ENCODE measurements at places on chromosomes 4 and X.

GRCh38 chrX:39605183-39605582 lies 492.6 kb downstream of the BCOR start:
- no peak for DNase-seq

- no peak for DNase-seq
Observed at GRCh38 chrX:72330131-72330530, 24.4 kb upstream of the CITED1 start.

DNA sequence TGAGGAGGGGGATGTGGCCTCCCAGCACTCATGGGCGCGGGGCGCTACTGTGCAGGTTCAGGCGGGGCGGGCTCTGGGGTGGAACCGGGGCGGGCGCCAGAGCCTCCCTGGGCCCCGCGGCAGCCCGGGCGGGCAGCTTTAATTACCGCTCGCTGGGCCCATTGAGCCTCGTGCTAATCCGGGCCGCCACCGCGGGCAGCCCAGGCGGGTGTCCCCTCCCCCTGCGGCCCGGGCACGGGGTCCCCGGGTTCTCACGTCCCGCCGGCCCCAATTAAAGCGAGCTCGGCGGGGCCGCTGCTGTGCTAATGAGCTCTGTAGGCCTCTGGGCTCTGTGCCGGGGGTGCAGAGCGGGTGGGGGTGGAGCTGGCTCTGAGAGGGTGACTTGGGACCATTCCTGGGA lies 22.8 kb upstream of the FGFR3 start:
- DNase-seq: no peak

GRCh38 chr4:7734651-7735260 lies 204.9 kb downstream of the AFAP1 start:
- no peak for DNase-seq

DNA sequence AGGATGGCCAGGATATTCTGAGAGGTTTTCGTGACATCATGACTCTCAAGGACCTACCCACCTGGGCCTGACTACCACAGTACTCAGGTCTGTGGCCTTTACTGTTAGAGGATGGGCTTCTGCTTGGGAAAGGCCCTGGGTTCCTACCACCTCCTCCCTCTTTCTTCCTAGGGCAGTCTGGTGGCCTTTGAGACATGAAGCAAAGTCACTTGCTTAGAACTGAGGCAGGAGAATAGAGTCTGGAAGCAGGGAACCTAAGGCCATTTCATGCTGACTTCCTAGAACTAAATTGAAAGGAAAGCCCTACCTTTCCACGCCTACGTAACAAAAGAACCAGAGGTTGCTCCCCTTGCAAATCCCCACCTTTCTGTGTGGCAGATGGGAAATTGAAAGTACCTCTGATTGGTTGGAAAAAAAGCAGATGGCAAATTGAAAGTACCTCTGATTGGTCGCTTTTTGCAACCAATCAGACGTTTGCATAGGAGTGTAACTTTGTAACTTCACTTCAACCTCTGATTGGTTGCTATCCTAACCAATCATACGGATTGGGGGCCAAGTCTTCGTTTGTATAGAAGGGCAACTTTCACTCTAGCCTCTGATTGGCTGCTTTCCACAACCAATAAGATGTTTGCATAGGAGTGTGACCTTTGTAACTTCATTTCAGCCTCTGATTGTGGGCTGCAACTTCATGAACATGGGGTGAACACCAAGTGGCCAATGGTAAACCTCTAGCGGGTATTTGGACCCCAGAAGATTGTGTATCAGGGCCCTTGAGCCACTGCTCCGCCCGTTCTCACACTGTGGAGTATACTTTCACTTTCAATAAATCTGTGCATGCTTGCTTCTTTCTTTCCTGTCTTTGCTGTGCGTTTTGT lies 9.9 kb upstream of the AKAP14 start:
- DNase-seq: no peak

- no peak for DNase-seq
Observed at GRCh38 chr4:152166567-152166966, 369.3 kb downstream of the FBXW7 start.

DNA sequence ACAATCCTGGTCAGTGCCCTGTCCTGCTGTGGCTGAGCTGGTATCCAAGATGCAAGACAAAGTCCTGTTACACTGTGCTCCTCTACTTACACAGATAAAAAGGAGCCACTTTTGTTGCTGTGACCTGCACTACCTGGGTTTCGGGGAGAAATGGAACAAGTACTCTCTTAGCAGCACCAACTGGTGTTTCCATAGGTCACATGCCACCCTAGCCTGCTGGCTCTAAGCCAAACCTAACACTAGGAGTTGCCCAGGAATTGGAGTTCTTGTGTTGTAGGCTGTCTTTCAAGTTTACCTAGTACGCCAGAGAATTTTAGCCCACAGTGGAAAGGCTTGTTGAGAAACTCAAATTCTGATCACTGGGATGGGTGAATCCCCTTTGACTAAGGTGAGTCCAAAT lies 727.4 kb downstream of the FAM133A start:
- no peak for DNase-seq

DNA sequence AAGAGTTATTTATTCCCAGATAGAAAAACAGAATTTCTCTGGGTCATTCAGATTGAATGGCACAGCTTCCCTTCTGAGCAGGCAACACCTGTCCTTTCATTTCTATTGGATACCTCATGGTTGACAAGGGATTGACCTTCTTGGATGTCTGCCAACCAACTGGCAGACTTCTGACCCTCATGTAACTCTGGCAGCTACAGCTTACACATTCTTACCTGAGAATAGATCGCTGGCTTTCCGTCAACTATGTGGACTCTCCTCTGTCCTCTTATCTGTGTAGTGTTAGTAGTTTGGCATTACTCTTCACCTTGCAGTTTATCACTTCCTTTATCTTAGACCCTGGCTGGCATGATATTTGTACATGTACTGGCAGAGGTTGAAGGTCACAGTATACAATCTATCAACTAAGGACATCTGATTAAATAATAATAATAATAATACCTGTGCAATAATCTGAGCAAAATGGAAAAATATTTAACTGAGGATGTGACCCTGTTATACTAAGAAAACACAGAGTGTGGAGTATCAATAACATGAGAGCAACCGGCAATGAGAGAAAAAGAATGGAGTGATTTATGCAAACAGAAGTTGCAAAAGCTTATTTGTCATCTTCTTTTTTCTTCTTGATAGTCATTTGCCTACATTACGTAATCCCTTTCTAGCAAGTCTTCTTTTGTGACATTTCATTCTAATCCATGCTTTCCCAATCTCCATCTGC lies 1118.2 kb downstream of the ARAP2 start:
- DNase-seq: no peak

DNA sequence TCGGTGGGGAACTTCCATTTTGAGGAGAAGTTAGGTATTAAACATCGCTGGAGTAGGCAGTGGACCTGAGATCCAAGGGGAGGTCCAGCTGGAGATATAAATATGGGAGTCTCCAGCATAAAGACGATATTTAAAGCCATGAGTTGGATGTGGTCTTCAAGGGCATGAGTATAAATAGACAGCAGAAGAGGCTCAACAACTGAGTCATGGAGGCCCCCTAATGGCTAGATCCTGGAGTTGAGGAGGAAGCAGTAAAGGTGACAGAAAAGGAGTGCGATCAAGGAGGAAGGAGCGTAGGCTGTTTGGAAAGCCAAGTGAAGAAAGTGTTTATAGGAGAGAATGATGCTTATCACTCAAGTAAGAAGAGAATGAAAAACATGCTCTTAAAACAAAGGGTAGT lies 18.1 kb upstream of the APBB2 start:
- DNase-seq: no peak

DNA sequence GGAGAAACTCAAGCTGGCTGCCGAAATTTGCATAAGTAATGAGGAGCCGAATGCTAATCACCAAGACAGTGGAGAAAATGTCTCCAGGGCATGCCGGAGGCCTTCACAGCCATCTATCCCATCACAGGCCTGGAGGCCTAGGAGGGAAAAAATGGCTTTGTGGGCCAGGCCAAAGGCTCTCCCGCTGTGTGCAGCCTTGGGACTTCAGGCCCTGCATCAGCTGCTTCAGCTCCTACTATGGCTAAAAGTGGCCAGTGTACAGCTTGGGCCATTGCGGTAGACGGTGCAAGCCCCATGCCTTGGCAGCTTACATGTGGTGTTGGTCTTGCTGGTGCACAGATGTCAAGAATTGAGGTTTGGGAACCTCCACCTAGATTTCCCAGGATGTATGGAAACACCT lies 162.6 kb upstream of the FAM47A start:
- no peak for DNase-seq

DNA sequence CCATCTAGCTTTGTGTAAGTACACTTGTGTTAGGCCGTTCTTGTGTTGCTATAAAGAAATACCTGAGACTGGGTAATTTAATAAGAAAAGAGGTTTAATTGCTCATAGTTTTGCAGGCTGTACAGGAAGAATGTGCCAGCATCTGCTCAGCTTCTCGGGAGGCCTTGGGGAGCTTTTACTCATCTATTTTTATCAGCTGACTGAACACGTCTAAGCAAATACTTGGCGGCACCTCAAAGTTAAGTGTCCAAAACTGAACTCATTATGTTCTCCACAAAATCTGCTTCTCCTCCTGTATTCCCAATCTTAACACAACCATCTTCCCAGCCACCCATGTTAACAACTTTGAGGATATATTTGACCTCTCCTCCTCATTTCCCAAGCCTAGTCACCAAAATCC lies 42.4 kb upstream of the GATB start:
- no peak for DNase-seq

DNA sequence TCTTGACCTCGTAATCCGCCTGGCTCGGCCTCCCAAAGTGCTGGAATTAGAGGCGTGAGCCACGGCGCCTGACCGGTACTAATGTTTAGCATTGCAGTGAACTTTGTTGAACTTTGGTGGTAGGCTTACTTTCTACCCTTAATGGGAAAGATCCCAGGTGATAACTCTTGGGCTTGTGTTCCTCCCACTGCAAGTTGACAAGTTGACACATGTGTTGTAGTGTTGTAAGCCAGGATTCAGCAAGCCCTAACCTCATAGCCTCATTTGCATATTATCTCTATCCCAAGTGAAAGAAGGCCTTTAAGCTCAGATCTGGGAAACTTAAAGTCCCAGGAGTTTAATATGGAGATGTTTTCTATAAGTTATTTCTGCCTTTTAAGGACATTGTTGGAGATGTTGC lies 80.0 kb upstream of the CLCN4 start:
- no peak for DNase-seq

GRCh38 chr4:53917729-53918128 lies 146.7 kb downstream of the CHIC2 start:
- no peak for DNase-seq

DNA sequence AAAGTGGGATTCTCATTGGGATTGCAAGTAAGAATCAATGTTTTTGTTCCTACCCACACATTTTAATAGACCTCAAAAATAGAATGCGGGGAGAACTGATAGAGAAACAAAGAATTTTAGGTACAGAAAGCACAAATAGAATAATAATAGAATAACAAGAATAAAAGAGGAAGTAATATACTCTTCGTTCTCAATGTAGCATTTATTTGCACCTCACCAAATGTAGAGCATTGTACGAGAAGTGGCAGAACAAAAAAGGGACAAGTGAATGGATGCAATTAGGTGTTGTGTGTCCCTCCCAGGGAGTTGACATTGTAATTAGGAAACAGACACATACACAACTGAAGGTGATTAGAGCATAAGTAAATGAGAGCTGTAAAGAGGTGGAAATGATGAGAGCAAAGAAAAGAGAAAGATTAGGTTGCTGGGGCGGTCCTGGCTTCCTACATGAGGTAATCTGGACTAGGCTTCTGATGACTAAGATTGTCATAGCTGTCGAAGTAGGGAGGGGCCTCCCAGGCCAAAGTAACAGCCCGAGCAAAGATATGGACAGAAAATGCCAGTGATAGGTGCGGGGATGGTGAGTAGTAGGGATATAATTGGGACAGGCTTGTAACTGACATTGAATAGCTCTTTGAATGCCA lies 10.4 kb downstream of the RAB9A start:
- no peak for DNase-seq

DNA sequence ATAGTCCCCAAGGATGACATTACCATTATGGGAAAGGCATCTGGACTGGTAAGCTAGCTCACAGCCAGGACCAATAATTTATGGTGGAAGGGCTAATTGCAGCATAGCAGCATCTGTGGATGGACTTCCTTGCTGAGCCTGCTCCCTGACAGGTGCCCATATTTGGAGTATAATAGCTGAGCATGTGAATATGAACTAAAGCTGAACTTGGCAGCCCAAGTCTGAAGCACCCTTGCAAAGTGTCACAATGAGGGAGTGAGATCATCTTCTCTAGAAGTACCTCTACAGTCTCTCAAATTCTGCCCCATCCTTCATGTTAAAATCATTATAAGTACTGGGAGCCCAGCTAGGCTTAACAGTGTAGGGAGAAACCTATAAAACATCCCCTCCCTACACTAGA lies 128.2 kb upstream of the INPP4B start:
- no peak for DNase-seq

GRCh38 chrX:147912093-147912801 lies 528 bp downstream of the FMR1 start:
- no peak for DNase-seq

DNA sequence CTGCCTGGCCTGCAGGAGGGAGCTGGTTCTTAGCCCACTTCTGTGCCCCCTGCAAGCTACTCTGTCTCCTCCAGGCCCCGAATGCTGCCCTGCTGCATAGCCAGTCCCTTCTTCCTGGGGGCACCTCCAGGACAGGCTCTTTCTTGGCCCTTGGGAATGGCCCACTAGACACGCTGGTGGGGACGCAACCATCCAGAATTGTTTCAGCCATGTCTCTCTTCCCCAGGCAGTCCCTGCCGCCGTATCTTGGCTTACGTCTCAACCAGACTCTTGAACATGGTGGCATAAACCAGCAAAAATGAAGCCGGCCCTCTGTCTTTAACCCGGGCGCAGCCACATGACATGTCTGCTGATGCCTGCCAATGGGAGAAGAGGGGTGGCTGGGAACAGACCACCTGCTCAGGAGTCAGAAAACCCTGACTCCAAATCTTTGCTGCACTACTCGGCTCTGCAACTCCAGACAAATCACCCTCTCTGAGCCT lies 9.0 kb downstream of the LRPAP1 start:
- DNase-seq: no peak

GRCh38 chr4:153955327-153955726 lies 166.4 kb upstream of the SFRP2 start:
- DNase-seq: no peak

- no peak for DNase-seq
Observed at GRCh38 chr4:114807357-114807756, 208.8 kb downstream of the UGT8 start.

- DNase-seq: no peak
Observed at GRCh38 chr4:5424211-5424610, 284.1 kb downstream of the EVC2 start.

- no peak for DNase-seq
Observed at GRCh38 chrX:134244043-134244442, 7.1 kb downstream of the CCDC160 start.

- DNase-seq: peak; percentile 61
Observed at GRCh38 chr4:102344954-102345794, at the start of gene SLC39A8. TSS of gene SLC39A8 (minus strand) at chr4:102345482. CDS start at chr4:102344662, 820 bp downstream.

DNA sequence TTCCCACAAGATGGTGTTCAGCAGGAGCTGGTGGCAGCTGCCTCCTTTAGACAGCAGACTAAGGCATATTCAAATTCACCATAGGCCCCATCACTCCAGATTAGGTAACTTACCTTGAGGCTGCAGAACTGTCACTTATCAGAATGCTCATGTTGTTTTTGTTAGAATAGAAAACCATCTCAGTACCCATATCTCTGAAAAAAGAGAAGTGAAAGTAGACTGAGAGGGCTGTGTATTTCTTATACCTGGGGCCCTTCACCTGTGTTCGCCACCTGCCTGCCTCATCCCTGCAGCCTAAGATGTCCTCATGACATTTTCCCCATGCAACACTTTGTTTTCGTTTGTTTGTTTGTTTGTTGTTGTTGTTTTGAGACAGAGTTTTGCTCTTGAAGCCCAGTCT lies 32.9 kb upstream of the SPRY1 start:
- no peak for DNase-seq

Measured in right renal cortex interstitium (tissue), 3 donors.